Activated CD4-positive, CD25-positive, alpha-beta regulatory T cell treated with anti-CD3 and anti-CD28 coated beads, Interleukin-2, amount 50 U/mL, for 16 hours (primary cell): ENCODE measurements at places on chromosomes 6 and 20.

DNA sequence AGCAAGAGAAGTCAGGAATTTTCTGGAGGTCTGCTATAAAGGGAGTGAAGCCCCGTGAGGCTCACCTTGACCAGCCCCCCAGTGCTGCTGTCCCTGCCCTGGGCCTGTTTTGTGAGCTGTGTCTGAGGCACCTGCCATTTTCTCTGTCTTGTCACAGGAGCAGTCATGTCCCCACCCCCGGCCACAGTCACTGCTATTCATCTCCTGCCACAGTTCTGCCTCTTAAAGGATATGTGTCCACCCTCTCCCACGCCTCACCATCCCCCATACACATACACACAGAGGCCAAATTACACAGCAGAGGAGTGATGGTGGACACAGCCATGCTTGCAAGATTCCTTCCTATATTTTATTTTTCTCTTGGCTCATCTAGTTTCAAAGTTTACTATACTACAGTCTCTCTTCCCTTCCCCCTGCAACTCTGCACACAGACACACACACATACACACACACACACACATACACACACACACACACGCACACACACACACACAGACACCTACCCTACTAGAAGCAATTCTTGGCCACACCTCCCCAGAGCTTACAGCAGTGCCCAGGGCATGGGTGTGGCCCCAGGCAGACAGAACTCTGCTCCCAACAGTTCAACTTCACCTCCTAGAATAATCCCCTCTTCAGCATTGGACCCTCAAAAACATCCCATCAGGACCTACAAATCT, 68.7 kb upstream of the TAB2 start:
- no peak for DNase-seq

GRCh38 chr20:37939701-37940560, 37.0 kb downstream of the VSTM2L start:
- no peak for DNase-seq

DNA sequence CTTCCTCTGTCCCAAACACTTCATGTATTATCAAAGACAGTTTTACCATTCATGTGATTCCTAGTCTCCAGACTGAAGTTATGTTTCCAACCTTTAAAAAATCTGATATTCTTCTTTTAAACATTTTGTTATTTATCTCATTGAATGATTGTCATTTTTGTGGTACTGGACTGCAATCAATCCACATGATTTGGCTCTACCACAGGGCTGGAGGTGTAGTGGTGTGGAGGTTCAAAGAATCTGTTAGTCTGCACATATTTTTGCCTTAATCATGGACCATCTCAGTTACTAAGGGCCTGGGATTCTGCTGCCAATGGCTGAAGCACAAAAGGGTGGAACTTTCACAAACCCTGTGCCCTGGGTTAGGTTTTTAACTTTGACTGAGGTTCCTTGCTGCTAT, 164.1 kb upstream of the JAG1 start:
- no peak for DNase-seq

DNA sequence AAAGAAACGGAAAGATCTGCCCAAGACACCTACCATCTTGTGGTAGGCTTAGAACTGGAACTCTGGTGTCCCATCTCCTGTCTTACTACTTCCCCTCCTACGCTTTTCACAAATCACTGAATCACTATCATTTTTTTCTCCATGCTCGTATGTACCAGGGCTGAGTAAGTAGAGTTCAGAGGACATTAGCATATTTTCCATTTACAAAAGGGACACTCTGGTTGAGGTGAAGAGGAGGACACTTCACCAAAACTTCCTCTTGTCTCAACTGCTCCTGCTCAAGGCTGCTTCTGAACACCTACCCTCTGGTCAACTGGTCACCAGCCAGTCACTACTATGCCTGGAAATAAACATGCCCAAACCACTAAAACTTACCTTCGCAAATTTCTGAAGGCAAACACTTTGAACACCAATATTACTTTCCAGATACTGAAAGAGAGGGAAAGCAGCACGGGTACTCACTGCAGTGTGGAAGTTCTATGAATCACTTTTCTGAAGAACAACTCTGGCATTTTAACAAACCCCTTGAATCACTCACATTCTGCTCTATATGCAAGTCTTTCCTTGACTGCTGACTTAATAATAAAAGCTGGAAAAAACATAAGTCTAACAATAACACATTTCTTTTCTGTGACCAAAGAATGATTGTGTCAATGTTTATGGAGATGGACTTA, 123.3 kb downstream of the INSM1 start:
- no peak for DNase-seq

DNA sequence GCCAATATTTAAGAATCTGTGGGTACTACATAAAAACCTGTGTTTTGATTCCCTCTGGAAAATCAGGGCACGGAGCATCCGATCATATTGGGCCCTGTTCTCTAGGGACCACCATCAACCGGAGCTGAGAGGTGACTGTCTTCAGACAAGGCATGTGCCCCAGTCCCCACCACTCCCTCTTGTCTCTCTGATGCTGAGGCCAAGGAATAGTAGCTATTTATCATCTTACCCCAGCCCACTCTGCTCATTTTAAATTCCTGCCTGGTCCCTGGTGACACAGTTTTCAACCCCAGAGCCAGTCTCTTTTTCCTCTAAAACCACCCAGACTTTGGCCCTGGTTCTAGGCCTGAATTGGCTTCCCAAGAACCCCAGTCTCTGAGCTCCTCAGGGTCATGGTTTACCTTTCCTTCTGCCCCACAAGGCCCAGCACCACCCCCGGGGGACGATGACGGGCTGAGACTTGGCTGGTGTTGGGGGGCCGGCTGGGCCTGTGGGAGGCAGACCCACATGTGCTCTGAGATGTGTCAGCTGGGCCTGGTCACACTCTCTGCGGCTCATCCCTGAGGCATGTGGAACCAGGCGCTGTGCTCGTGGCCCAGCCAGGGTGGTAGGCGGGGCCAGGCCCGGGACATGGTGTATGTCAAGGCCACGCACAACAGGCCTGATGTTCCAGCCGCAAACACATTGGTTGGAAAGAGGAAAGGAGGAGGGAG, 114.4 kb downstream of the CEBPB start:
- no peak for DNase-seq

DNA sequence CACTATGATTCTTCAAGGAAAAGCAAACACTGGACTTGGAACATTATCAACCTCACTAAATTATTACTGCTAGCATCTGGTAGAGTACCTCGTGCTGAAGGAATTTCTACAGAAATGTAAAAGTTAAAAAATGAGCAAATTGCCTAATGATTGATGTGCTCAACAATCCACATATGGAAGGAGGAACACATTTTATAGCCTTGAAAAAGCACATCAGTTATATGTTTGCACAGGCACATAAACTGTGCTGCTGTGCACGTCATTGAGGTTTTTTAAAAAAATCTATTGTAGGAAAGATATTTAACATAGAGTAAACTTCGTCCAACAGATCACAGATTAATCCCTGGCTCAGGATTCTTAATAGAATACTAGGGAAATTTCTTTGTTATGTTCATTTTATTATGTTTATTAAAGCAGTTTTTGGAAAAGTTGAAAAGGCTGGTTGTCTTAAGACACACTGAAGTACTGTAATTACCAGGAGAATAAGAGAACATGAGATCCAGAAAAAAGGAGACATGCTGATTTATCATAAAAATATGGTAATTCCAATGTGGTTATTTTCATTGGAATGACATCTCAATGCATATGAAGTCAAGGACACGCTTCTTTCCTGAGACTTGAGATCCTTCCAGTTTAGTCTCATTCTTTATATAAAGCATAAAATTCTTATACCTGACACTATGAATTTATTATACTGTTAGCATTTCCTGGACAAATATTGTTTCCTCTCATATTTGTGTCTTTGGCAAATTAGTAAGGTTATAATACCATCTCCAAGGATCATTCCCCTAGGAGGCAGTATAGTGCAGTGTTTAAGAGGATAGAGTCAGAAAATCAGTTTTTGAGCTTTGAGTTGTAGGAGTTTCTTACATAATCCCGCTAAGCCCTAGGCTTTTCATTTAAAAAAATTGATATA, 511.1 kb downstream of the TENT5A start:
- DNase-seq, result no peak

- DNase-seq, result no peak
Measured at GRCh38 chr20:53387983-53388675, 205.5 kb downstream of the ZNF217 start.

- DNase-seq, result no peak
Measured at GRCh38 chr6:46539866-46540265, 48.6 kb upstream of the RCAN2 start.

DNA sequence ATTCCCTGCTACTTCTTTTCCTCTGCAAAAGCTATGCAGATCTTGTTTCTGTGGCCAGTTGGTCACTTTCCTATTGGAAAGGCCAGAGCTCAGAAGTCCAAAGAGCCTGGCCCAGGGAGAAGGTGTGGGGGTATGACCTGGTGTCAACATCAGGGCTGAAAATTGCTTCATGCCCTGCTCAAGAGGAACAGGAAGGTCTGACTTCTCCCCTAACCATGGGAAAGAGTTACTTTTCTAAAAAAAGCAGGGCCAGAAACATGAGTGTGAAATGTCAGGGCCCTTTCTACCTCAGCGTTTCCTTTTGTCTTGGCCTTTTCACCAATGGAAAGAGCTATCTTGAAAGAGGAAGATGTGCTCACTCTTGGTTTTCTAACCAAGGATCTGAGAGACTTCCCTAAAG, 117.4 kb downstream of the MAFB start:
- DNase-seq, result no peak

GRCh38 chr6:31971279-31971992, 502 bp downstream of the DXO start:
- DNase-seq, result no peak

- no peak for DNase-seq
Measured at GRCh38 chr6:122730775-122731386, 48.6 kb upstream of the FABP7 start.
